Bronchial epithelial cell (primary cell): ENCODE measurements at places on chromosomes 4 and X. TPM values are rescaled to one million over a fixed set of nuclear protein-coding genes. Genes with fewer than 3 reads are reported as not detected.

The TLR1 gene
- 0.13 and 0.26 TPM in 2 replicates for total RNA-seq

The GAGE12J gene
- not detected in 2 replicates for total RNA-seq

The GBA3 gene
- under 0.01 and 0.13 TPM in 2 replicates for total RNA-seq

The EGFL6 gene
- total RNA-seq = 0.26 TPM in 1 of 2 replicates, not detected in the other

The MAGEA2B gene
- total RNA-seq = not detected in 2 replicates

The IRS4 gene
- not detected in 2 replicates for total RNA-seq

The AKAP14 gene
- not detected in 2 replicates for total RNA-seq

The BST1 gene
- total RNA-seq = 0.64 and 0.79 TPM in 2 replicates

The MAGEA2 gene
- not detected in 2 replicates for total RNA-seq

The IQCM gene
- not detected in 2 replicates for total RNA-seq

The SRPK3 gene
- under 0.01 and 0.26 TPM in 2 replicates for total RNA-seq

The IL3RA gene
- total RNA-seq = not detected in 2 replicates

The MMRN1 gene
- under 0.01 TPM in 1 of 2 replicates, not detected in the other for total RNA-seq

The TMSB15A gene
- total RNA-seq = not detected in 2 replicates
